ENCODE measurements at places on chromosomes 5 and 9.

DNA sequence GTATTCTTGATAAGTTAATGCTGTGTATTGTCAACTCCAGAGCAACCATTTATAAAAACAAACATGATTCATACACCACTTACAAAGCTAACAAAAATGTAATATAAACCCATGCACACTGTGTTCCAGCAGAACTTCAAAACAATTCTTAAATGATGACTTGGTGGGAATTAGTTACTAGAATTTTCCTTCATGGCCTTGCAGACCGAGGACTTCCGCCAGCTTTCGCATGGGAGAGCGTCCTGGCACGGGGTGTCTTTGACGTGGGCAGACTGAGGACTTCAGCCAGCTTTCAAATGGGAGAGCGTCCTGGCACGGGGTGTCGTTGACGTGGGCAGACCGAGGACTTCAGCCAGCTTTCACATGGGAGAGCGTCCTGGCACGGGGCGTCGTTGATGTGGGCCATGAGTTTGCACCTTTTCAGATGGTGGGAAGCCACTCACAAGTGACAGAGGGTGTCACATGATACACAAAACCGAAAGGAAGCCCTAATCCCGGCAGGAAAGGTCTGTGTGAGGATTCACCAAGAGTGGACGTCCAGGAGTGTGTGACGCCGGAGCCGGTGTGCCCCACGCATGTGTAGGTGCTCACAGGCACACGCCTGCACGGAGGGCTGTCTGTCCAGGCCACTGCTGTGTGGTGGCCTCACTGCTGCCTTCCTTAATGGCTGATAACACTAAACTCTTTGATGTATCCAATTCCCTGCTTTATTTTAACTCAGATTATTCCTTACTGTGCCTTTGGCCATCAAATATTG is 211.3 kb upstream of the IRX4 start:
- peak; percentile 89 for DNase-seq

GRCh38 chr5:22986281-22986680 is 133.1 kb upstream of the CDH12 start:
- no peak for DNase-seq

DNA sequence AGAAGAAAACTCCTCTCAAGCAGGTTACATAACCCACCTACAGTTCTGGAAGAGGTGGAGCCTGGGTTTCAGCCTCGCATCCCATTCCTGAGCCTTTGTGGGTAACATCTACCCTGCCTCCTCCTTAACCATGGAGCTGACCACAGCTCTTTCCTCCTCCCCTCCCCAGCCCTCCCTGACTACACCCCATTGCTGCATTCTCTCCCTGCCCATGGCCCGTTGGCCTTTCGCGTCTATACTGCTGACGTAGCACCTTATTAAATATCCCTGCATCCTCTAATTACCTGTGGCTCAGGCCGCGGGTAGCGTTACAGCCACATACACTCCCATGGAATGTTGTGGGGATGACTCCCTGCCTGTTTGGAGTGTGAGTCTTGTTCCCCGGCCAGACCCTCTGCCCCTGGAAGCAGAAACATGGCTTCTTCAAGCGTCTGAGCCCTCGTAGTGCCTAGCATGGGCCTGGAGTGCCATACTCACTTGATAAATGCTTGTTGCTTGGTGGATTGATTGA is 72.8 kb downstream of the WWC1 start:
- DNase-seq: no peak

DNA sequence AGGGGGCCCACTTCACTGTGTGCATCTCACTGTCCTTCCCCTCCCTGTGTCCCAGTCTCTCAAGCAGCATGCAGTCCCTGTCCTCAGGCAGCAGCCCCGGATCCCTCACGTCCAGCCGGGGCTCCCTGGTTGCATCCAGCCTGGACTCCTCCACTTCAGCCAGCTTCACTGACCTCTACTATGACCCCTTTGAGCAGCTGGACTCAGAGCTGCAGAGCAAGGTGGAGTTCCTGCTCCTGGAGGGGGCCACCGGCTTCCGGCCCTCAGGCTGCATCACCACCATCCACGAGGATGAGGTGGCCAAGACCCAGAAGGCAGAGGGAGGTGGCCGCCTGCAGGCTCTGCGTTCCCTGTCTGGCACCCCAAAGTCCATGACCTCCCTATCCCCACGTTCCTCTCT is 62.8 kb upstream of the RARS1 start:
- DNase-seq: no peak

DNA sequence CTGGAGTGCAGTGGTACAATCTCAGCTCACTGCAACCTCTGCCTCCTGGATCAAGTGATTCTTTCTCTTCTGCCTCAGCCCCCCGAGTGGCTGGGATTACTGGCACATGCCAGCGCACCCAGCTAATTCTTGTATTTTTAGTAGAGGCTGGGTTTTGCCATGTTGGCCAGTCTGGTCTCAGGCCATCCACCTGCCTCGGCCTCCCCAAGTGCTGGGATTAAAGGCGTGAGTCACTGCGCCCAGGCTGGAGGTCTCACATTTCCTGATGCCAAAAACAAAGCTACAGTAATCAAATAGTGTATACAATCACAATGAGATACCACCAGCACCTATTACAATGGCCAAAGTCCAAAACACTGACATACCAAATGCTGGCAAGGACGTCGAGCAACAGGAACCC is 51.1 kb downstream of the TTLL11 start:
- no peak for DNase-seq

- DNase-seq: no peak
Observed at GRCh38 chr9:70069704-70070103, 26.1 kb downstream of the MAMDC2 start.

DNA sequence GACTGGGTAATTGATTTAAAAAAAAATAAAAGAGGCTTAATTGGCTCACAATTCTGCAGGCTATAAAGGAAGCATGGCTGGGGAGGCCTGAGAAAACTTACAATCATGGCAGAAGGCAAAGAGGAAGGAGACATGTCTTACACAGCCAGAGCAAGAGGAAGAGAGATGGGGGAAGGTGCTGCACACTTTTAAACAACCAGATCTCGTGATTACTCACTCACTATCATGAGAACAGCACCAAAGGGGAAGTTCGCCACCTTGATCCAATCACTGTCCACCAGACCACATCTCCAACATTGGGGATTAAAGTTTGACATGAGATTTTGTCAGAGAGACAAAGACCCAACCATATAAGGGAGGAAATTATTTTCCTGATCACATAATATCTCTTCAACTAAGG is 138.8 kb upstream of the NR4A3 start:
- DNase-seq: no peak

DNA sequence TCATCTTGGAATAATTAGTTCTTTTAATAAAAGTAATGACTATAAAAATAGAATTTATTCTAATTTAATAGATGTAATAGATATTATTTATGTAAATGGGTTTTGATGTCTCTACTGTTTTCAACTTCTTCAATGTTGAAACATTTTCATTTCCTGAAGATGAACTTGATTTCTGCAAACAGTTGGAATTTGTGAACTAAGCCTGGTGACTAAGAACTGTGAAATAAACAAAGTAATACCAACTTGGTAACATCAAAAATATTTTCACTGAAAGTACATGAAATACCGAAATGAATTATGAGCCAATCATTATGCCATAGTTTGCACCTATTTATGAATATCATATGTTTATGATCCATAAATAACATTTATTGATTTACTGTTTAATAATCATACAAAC is 143.8 kb upstream of the FGF10 start:
- DNase-seq: no peak

GRCh38 chr9:124559871-124560270 is 52.7 kb upstream of the NR5A1 start:
- DNase-seq: no peak

DNA sequence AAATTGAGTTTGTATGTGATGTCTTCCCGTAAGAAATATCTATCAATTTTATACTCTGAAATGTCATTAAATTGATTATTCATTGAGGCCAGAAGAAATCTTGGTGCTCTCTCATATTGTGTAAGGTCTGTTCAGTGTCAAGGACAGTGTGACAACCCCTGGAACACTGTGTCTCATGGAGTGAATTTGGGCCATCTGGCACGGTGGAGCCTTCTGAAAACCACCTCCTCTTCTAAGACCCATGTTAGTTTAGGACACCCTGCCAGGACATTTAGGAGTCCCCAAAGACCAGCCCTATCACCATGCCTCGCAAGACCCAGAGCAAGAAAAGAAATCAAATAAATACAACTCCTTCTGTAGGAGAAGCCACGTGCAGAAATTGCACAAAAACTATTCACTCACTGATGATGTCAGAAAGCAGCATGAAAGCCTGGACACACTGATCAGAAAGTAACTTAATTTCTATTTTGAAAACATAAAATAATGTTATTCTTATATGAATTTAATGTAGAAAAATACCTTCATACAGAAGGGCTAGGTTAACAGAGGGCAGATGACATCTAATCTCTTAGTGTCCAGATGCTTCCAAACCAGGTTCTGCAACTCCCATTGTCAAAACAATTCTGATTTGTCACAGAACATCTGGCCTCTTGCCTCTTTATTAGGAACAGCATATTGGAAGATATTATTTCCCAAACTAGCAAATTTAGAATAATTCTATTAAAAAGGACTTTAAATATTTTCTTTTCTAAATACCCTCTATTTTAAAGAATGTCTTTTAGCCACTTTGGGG is 298.8 kb downstream of the NR2F1-AS1 start:
- DNase-seq: no peak

DNA sequence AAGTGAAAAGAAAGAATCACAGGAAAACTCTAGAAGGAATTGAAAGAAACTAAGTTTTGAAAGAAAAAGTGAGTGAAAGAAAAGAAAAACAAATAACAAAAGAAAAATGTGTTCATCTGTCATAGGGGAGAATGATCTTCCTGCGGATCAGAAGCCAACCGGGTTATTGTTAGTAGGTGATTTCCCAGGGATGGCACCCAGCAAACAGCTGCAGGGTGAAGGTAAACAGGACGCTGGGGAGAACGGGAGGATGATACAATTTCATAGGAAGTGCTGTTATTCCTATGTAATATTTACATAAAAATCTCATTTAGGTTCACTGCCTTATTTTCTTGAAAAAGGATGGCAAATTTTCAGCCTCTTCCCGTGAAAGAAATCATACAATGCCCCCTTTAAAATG is 72.4 kb upstream of the LHFPL2 start:
- DNase-seq: no peak

GRCh38 chr5:61525512-61526206 is 193.6 kb downstream of the ZSWIM6 start:
- DNase-seq: no peak

Measured in coronary artery (tissue), 2 donors.